ENCODE measurements at places on chromosomes 7 and 10.

DNA sequence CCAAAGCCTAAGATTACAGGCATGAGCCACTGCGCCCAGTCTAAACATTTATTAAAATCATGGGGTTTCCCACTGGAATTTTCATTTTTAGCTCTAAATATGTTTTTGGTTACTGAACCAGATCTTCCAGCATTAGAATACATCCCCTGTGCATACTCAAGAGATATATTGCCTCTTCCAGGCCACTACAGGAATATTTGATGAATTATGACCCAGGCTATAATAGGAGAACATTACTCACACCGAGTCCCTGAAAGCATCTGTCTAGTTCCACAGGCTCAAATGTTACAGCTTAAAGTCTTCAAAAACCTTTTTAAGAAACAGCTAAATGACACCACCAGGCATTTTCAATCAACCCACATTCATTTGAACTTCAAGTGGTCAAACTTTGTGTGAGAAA, 50.4 kb upstream of the GRM8 start:
- DNase-seq: no peak

DNA sequence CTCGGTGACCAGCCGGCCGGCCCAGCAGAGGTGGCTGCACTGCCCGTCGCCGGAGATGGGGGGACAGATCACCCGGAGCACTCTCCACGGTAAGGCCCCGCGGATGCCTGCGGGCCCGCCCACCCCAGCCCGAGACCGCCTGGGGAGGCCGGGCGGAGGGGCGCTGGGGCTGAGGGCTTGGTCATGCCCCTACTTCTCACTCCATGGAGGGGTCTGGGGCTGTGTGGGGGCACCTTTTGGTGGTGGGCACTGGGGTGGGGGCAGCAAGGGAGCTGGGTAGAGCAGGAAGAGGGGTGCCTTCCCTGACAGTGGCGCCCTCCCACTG, 61.8 kb downstream of the NEURL1 start:
- DNase-seq: no peak

- DNase-seq: no peak
These were observed 387.2 kb downstream of the TCERG1L start for GRCh38 chr10:130924138-130924819.

DNA sequence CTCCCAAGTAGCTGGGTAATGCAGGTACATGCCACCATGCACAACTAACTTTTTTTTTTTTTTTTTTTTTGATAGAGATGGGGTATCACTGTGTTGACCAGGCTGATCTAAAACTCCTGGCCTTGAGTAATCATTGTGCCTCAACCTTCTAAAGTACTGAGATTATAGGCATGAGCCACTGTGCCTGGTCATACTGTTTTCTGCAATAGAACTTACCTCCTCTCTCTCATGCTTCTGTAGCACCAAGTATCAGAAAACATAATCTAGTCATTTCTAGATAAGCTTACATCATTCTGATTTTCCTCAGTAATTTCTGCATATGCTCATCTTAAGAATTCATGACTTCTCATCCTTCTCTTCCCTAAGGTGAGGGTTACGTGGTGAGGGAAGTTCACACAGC, 210.0 kb downstream of the IMMP2L start:
- no peak for DNase-seq

- no peak for DNase-seq
These were observed 176.0 kb upstream of the PTPRZ1 start for GRCh38 chr7:121696954-121697353.

GRCh38 chr7:158680754-158681153, 23.9 kb downstream of the NCAPG2 start:
- DNase-seq: no peak

GRCh38 chr10:75012471-75012870, 99.0 kb upstream of the SAMD8 start:
- DNase-seq: no peak

- no peak for DNase-seq
These were observed 31.6 kb downstream of the RBM33 start for GRCh38 chr7:155676052-155676451.

GRCh38 chr10:62027841-62028501, 126.5 kb downstream of the ARID5B start:
- no peak for DNase-seq

DNA sequence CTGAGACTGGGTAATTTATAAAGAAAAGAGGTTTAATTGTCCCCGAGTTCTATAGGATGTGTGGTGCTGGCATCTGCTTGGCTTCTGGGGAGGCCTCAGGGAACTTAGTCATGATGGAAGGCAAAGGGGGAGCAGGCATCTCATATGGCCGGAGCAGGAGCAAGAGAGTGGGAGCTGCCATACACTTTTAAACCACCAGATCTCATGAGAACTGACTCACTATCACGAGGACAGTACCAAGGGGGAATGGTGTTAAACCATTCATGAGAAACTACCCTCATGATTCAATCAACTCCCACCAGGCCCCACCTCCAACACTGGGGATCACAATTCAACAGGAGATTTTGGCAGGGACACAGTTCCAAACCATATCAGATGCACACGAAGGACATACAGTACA, 199.9 kb upstream of the DPP6 start:
- no peak for DNase-seq

DNA sequence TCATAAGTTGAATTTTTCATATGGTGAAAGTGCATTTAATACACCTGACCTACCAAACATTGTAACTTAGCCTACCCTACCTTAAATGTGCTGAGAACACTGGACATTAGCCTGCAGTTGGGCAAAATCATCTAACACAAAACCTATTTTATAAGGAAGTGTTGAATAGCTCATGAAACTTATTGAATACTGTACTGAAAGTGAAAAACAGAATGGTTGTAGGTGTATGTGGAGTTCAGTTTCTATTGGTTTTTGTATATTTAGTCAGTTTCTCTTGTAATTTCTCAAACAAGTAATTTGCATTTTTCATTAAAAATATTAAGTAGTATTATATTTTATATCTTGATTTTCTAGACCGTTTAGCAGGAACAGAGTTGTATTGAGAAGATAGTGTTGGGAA, 15.3 kb downstream of the CCDC7 start:
- DNase-seq: no peak

GRCh38 chr10:119516381-119517234, 25.9 kb downstream of the RGS10 start:
- no peak for DNase-seq

- no peak for DNase-seq
These were observed 169.1 kb upstream of the CELF2 start for GRCh38 chr10:10848488-10849111.

DNA sequence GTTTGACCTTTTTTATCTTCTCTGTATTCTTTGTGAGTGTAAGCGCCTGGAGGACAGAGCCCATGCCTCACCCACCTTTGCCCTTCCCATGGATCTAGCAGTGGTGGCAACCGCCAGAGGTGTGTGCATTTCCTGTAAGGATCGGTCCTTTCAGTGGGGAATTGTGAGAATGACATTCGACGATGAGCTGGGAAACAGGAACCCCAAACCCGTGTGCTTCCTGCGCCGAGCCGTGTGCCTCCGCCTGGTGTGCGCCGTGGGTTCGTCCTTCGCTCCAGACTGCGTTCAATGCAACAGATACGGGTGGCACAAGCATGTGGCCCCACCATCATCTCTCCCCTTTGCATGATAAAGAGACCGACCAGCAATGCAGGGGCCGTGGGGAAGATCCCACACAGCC, 1.7 kb upstream of the DIP2C start:
- DNase-seq: no peak

- DNase-seq: no peak
These were observed 47.8 kb upstream of the PAX2 start for GRCh38 chr10:100697631-100698030.

DNA sequence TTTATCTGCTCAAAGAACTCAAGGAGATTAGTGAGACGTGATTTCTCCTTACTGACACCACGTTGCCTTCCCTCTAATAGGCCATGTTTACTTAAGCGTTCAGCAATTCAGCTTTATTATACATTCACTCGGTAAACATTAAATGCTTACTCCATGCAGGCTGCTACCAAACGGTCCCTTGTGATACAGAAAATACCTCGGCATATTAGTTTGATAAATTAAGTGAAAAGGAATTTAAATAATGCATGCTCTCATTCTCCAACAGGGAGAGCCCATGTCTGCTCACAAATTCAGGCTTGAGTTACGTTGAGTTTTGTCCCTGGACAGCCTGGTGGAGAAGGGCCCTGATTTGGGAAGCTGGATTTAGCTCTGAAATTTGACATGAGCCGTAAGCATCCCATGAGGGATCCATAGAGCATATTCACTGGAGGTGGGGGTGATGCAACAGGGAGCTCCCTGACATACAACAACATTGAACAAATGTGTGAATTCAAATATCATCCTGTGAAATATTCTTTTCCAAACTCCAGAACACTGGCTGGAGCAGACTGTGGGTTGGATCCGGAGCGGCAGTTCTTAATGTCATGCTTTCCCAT, 86.3 kb downstream of the TBXAS1 start:
- DNase-seq: no peak

DNA sequence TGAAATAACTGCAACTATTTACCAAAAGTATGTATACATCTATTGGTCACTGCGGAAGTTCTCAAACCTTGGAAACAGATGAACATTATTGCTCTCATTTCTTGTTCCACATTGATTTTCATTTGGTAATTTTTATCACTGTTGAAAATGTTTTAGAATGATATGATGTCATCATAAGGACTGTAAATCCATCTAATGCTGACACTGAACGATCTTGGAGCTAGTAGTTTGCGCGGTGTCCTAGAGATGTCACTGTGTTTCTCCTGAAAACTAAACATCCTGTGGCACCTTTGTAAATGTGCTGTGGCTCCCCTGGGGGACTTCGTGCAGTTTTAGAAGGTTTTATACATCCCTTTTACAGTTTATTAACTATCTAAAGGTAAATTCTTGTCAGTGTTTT, 73.5 kb downstream of the DNAJB9 start:
- no peak for DNase-seq

DNA sequence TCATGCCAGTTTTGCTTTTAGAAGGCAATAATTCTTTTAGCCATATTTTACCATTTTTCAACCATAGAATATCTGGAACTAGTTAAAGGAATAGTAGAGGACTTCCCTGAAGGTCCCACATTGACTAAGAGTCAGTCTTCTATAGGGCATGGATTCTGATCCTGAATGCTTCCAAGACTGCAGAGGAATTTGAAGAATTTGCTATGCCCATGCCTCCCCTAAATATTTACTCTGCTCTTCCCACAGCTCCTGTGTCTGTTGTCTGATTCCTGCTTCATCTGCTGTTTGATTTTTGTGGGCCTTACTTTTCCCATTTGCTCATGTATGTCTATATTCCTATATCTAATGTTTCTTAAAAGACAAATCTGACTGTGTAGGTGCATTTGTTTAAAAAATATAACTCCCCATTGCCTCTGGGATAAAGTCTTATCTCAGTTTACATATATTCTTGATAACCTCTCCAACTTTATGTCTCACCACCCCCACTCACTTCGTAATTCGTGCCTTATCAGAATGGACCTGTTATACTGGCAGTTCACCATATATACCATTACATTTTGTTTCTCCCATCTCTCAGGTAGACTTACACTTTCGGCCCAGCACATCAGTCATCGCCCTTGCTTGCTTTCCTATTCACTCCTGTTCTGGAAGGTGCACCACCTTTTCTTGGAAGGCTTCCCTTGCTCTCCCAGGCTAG, 33.9 kb downstream of the LRRC4 start:
- no peak for DNase-seq

DNA sequence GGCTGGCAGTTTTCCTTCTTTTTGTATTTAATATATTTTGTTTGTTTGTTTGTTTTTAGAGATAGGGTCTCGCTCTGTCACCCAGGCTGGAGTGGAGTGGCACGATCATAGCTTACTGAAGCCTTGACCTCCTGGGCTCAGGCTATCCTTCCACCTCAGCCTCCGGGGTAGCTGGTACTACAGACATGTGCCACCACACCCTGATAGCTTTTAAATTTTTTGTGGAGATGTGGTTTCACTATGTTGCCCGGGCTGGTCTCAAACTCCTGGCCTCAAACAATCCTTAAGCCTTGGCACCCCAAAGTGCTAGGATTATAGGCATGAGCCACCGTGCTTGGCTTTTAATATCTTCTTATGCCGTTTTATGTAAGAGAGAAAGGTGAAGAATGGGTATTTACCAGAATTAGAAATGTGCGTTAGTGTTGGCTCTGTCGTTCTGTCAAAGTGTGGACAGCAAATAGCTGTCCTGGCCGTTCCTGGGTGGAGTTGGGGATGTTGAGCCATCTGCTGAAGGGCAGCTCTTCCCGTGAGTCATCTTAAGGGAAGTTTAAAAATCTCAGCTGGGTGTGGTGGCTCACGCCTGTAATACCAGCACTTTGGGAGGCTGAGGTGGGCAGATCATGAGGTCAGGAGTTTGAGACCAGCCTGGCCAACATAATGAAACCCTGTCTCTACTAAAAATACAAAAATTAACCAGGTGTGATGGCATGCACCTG, 14.8 kb downstream of the OGDH start:
- DNase-seq: no peak

DNA sequence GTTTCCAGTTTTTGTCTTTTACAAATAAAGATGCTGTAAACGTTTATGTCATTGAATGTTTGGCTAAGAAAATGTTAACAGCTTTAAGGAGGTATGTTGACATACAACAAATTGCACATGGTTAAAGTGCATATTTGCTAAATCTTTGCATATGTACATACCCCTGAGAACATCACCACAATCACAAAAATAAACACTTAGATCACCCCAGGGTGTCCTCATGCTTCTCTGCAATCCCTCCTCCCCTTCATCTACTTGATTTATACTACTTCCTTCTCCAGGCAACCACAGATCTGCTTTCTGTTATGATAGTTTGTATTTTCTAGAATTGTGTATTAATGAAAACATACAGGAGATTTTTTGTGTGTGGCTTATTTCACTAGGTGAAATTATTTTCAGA, 209.5 kb downstream of the GLRX3 start:
- no peak for DNase-seq

GRCh38 chr7:116377721-116378120, 121.8 kb upstream of the CAV2 start:
- no peak for DNase-seq

- no peak for DNase-seq
These were observed 23.7 kb downstream of the NMT2 start for GRCh38 chr10:15144788-15145187.

DNA sequence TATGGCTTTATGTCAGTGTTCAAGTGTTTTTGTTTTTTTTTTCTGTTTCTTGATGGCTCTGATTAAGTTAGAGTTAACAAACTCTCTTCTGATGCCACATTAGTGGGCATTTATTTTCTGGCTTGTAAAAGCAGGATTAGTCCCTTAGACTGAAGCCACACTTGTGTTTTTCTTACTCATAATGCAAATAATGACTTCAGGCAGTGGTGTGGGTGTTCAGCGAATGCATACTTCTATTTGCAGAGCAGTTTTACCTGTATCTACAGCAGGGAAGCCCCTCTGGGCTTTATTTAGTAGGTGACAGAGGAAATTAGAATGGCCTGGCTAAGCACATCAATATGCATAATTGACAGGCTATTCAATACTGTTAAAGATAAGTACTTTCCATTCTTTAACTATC, 79.9 kb downstream of the CNNM2 start:
- no peak for DNase-seq

DNA sequence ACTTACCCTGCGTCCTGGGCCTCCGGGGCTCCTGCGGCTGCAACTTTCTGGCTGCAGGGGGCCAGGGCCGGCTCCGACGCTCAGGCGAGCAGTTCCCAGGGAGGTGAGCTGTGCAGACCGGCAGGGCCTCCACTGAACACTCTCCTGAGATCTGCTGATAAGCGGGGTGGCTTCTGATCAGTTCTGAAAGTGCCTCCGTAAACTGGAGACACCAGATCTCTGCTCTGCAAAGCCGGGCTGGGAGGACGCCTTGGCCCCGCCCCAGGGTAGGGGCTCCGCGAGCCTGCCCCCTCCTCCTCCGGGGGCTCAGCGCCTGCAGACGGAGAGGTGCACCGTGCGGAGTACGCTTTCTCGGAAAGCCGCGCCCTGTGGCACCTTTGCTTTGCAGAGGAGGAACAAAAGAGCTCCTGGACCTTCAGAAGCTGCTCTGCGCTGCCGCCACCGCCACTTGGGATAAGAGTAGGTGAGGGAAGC, 141.3 kb upstream of the VKORC1L1 start:
- peak; percentile 43 for DNase-seq
